COR-L47 (cell line): ENCODE measurements at places on chromosomes 5 and 9.

DNA sequence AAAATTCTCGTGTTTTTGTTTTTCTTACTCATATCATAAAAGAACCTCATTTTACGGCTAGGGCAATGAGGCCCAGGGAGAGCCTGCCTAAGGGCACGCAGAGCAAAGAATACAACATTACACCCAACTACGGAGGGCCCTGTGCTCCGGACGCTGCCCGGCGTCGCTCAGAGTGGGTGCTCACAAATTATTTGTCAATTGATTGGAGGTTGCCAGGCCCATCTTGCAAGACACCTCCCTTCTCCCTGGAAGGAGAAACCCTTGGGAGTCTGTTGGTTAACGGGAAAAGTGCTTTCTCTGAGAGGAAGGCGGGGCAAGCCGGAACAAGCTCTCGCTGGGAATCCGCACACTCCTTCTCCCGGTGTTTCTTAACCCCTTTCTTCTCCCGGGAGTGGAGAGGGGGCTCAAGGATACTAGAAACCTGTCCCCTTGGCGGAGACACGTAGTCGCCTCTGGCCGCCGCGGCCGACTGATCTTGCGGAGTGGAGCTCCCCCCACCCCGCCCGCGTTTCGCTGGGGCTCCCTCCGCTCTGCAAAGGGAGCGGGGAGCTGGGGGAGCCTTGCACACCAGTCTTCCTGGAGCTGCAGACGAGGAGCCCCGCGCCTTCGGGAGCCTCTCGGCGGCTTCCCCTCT lies 599.3 kb upstream of the SGCD start:
- no peak for DNase-seq

DNA sequence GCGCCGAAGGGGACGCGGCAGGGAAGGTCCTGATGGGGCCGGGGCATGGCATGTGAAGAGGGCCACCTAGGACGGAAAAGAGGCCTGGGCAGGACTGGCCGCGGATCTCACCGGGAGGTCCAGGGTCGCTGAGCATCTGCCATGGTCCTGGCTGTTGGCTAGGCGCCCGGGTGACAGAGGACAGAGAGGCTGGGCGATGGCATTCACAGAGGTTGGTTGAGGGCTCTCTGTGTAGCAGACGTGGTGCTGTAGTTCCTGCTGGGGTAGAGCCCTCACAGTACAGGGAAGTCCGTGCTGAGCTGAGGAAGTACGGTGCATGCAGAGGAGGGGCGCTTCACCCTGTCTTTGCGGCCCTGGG lies 427 bp downstream of the PCYOX1L start:
- DNase-seq = peak; percentile 51

DNA sequence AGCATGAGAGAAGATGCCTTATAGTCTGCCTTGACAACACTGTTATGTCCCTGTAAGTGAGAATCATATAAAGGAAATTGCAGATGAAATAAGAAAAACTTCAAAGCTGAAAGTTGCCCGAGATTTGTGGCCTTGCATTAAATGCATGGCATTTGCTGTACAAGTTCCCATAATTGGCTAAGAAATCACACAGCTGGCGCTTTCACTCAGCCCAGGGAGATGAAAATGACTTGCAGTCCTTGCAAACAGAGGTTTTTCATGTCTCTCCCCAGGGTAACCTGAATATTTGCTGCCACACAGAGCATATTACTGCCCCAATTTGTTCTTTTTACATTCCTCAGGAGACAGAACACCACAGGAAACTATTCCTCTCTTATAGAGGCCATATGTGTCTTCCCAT lies 174.8 kb downstream of the FAM114A2 start:
- DNase-seq = no peak

- DNase-seq = no peak
Observed at GRCh38 chr5:132020568-132021339, 9.3 kb upstream of the ACSL6 start.

GRCh38 chr5:116084287-116084691 lies 536 bp upstream of the COMMD10 start:
- peak; percentile 54 for DNase-seq
